ENCODE measurements at places on chromosomes 1 and 21.

DNA sequence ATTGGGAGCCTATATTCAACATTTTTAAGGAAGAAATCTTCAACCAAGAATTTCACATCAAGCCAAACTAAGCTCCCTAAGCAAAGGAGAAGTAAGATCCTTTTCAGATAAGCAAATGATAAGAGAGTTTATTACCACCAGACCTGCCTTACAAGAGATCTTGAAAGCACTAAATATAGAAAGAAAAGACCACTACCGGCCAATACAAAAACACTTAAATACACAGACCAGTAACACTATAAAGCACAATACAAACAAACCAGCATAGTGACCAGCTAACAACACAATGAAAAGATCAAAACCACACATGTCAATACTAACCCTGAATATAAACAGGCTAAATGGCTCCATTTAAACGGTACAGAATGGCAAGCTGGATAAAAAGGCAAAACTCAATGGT is 165.4 kb downstream of the MRPL39 start:
- no peak for DNase-seq

DNA sequence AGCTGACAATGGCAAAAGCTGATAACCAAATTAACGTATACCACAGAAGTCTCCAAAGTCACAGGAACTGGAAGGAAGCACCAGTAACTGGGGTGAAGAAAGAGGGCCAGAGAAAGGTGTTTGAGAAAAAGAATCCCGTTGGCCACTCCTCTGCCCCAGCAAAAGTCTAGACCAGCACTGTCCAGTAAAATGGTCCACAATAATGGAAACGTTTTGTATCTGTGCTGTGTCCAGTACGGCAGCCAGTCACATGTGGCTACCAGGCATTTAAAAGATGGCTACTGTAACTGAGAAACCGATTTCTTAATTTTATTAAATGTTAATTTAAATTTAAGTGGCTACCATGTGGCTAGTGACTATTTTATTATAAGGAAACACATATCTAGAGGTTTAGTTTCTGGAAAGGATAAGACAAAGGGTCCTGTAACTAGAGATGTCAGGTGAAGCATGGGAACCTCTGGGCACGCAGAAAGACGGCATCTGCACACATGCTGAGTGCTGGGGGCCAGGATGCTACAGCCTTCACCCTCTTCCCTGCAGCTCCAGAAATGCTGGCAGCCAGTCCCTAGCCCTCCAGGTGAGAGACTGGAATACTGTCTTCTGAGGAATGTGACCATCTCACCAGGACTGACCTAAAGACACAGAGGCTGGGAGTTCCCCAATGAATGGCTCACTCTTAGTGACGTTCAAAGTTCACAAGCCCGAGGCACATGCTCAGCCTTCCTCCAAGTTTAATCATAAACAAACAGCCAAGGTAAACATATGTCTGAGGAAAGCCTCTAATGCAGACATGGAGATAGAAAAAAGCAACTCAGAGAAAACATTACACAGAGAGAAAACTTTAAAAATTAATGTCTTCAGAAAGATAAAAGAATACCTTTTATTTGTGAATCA is 50.7 kb downstream of the JAK1 start:
- DNase-seq = no peak

DNA sequence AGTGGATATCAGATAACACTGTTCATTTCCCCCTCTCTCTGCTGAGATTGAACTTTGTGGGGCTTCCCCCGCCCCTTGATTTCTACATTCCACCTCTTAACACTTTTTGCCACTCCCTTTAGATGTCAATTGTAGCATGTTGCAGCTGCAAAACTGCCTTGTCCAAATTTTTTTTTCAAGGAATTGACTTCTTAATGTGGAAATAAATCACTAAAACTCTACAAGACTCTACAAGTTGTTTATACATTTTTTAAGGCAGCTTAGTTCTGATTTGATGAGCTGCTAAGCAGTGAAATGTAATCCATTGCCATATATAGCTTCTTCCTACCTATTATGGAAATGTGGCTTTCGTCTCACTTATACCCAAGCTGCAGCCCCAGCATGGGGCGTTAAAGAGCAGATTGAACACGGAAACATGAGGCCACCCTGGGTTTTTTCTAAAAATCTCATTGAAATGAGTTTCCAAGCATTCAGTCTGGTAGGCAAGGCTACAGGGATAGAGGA is 132.2 kb downstream of the SYT2 start:
- DNase-seq = no peak

GRCh38 chr21:39064325-39065012 is 118.8 kb downstream of the PSMG1 start:
- DNase-seq = no peak

DNA sequence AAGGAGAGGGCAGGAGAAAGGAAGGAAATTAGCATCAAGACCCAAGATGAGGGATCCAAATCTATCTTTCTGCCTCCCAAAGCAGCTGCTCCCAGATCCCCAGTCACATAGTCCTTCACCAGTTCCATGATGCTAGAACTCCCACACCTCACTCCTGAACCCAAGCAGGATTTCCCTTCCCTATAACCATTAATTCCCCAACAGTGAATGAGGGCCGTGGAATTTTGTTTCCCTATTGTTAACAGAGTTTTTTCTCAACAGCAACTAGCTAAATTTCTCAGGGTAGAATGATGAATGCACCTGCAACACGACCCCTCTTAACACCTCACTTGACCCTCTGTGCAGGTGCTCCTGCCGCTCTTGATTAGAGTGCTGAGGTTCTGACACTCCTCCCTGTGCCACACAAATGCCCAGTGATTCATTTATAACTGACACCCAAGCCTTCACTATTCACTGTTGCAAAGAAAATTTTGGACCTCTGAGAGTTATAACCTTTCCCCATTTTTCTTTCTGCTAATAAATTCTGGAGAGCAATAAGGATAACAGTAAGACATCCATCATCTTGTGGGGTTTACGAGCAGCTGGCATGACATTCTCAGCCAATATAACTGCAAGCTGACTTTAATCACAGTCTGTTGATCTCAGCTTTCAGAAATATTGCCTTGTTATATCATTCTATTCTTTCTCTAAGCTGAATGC is 25.4 kb upstream of the NPL start:
- no peak for DNase-seq

GRCh38 chr21:39681845-39682244 is 63.1 kb upstream of the IGSF5 start:
- no peak for DNase-seq

- no peak for DNase-seq
Measured at GRCh38 chr1:192430644-192431043, 113.9 kb downstream of the RGS21 start.

GRCh38 chr21:38434913-38435533 is 63.3 kb downstream of the ERG start:
- no peak for DNase-seq
